ENCODE measurements at places on chromosomes 5 and 9.

DNA sequence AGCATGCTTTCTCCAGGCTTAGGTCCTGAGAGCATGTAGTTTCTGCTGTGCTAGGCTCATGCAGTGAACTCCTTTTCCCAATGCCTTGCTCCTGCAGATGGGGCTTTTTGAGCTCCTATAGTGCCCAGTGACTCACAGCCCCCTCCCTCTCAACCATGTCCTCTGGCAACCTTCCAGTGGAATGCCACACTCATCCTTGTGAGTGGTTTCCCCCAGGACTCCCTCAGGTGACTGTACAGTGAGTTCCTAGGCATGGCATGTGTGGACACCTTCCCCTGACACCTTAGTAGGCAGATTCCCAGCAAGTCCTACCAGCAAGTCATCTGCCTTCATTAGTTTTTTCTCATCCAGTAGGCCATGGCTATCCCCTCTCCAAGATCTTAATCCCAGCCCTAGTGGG lies 72.4 kb upstream of the CXCL14 start:
- H3K4me1 ChIP-seq, result no peaks in the 10 kb centered on the region
- no peak overlapping the region for H3K27ac ChIP-seq
- H3K27me3 ChIP-seq, result no peaks in the 10 kb centered on the region
- H3K4me3 ChIP-seq, result no peak overlapping the region
- DNase-seq, result no peak

DNA sequence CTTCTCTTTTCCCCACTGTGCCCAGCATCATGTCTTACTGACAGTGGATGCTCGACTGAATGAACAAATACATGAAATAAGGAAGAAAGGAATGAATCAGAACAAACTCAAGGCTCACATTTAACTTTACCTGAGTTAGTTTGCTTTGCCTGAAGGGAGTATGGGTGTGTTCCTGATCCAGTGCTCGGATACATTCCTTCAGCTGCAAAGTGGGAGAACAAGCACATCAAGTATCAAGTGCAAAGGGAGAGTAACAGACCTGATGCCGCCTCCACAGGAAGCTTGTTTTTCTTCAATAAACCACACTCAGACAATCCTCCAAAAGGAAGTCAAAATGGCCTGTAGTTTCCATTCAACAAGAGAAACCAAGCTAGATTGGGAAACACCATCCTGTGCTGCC lies 66.1 kb downstream of the KIF24 start:
- H3K27me3 ChIP-seq, result no peaks in the 10 kb centered on the region
- H3K4me1 ChIP-seq, result peaks cover 10% of the 10 kb centered on the region
- H3K36me3 ChIP-seq, result peaks cover 12% of the 10 kb centered on the region
- H3K27ac ChIP-seq, result no peak overlapping the region
- DNase-seq, result no peak

- no peaks in the 10 kb centered on the region for H3K27me3 ChIP-seq
- DNase-seq, result no peak
- H3K36me3 ChIP-seq, result no peaks in the 10 kb centered on the region
- no peak overlapping the region for H3K27ac ChIP-seq
- no peak overlapping the region for H3K4me3 ChIP-seq
- peaks cover 7% of the 10 kb centered on the region for H3K4me1 ChIP-seq
These were observed 52.8 kb downstream of the ARL15 start for GRCh38 chr5:54257366-54258118.

DNA sequence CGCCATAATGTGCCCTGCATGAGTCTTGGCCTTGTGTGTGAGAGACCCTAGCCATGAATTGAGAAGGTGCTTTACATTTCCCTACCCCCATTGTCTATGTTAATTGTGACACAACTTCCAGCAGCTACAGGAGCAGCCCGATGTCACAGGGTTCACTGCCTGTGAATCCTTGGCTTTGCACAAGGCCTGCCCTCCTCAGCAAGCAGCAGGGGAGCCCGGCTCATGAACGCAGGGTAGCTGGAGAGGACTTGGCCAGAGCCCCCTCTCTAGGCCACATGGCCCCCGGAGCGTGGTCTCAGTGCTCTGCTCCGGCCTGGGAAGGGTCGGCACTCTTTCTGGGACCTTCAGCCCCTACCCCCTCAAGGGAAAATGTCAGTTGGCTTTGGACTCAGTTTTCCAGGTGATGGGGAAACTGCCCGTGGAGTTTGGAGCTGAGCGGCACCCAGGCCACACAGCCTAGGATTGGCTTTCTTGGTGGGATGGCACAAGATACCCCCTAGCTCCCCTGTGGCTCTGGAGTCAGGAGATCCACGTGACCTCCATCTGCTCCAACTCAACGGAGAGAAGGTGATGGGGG lies 160.8 kb downstream of the DAB2IP start:
- no peaks in the 10 kb centered on the region for H3K27me3 ChIP-seq
- H3K4me1 ChIP-seq, result no peaks in the 10 kb centered on the region
- H3K36me3 ChIP-seq, result no peaks in the 10 kb centered on the region
- no peak for DNase-seq

DNA sequence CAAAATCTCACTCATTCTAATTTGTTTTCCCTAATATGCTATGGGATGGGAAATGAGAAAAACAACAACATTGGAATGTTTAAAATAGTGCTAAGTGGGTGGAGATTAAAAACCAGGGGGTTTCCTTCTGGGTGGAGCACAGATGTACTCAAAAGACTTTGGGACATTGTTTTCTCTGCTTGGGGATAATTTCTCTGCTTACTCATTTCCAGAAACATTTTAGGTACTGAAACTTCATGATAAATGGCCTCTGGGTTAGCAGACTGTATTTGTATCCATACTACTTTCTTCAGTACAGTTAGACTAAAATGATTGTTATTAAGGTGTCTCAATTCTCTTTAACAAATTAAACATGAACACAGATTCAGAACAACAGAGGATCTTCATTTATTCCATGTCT lies 17.4 kb downstream of the ELOVL7 start:
- H3K36me3 ChIP-seq, result no peaks in the 10 kb centered on the region
- no peak overlapping the region for H3K4me3 ChIP-seq
- peaks cover 31% of the 10 kb centered on the region for H3K4me1 ChIP-seq
- no peaks in the 10 kb centered on the region for H3K27me3 ChIP-seq
- no peak for DNase-seq
- no peak overlapping the region for H3K27ac ChIP-seq

GRCh38 chr5:136455409-136455808 lies 90.1 kb upstream of the TRPC7 start:
- H3K27ac ChIP-seq, result no peak overlapping the region
- no peak for DNase-seq
- no peaks in the 10 kb centered on the region for H3K4me1 ChIP-seq
- no peaks in the 10 kb centered on the region for H3K27me3 ChIP-seq

GRCh38 chr5:32339198-32339597 lies 26.5 kb upstream of the MTMR12 start:
- H3K27ac ChIP-seq, result no peak overlapping the region
- no peaks in the 10 kb centered on the region for H3K36me3 ChIP-seq
- H3K27me3 ChIP-seq, result peaks cover 2% of the 10 kb centered on the region
- H3K4me3 ChIP-seq, result no peak overlapping the region
- no peak for DNase-seq
- H3K4me1 ChIP-seq, result no peaks in the 10 kb centered on the region

- no peak overlapping the region for H3K27ac ChIP-seq
- H3K36me3 ChIP-seq, result no peaks in the 10 kb centered on the region
- H3K4me1 ChIP-seq, result no peaks in the 10 kb centered on the region
- no peak for DNase-seq
These were observed 125.6 kb upstream of the NFIB start for GRCh38 chr9:14439555-14439954.

GRCh38 chr5:39428640-39429039 lies 3.9 kb upstream of the DAB2 start:
- peaks cover 41% of the 10 kb centered on the region for H3K27me3 ChIP-seq
- no peaks in the 10 kb centered on the region for H3K36me3 ChIP-seq
- H3K4me1 ChIP-seq, result no peaks in the 10 kb centered on the region
- H3K4me3 ChIP-seq, result no peak overlapping the region

GRCh38 chr5:132327252-132327955 lies 33.2 kb downstream of the SLC22A4 start:
- H3K4me1 ChIP-seq, result no peaks in the 10 kb centered on the region
- no peak overlapping the region for H3K27ac ChIP-seq
- peaks cover 2% of the 10 kb centered on the region for H3K36me3 ChIP-seq
- H3K27me3 ChIP-seq, result no peaks in the 10 kb centered on the region
- no peak overlapping the region for H3K4me3 ChIP-seq

- H3K4me1 ChIP-seq, result no peaks in the 10 kb centered on the region
- no peak overlapping the region for H3K27ac ChIP-seq
- H3K36me3 ChIP-seq, result no peaks in the 10 kb centered on the region
- H3K27me3 ChIP-seq, result peaks cover 42% of the 10 kb centered on the region
- no peak for DNase-seq
These were observed 77.6 kb upstream of the LMX1B start for GRCh38 chr9:126536131-126536530.

GRCh38 chr5:81838307-81838906 lies 87.5 kb upstream of the SSBP2 start:
- no peak overlapping the region for H3K27ac ChIP-seq
- peaks cover 2% of the 10 kb centered on the region for H3K36me3 ChIP-seq
- peaks cover 5% of the 10 kb centered on the region for H3K4me1 ChIP-seq

DNA sequence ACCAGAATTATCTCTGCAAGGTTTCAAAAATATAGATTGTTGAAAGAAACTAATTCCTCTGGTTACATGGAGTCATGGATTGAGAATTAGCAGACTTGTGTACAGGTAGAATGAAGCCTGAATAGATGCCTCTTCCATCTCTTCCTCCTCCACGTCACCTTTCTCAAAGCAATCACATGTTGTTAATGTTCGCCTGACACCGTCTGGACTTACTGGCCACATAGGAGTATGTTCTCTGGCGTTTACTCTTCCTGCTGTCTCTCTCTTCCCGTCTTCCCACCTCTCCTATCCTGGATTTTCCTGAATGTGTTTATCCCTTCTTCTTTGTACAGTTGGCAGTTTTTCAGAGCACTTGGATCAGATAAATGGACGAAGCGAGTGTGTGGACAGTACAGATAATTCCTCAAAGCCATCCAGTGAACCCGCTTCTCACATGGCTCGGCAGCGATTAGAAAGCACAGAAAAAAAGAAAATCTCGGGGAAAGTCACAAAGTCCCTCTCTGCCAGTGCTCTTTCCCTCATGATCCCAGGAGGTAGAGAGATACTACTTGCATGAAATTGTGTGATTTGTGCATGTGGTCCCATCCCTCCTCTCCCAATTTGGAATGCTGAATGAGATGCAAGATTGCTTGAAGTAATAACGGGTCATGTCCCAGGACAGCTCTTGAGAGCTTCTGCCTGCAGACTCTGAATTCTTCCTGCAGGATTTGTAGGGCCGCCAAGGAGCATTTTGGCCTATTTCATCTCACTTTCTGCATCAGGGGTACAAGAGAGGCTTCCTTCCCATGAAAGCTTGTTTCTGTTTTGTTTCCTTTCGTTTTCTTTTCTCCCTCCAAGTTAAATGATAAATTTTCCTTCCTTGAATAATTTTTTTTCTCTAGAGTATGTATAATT lies 47.3 kb downstream of the CD180 start:
- no peak overlapping the region for H3K4me3 ChIP-seq
- no peaks in the 10 kb centered on the region for H3K27me3 ChIP-seq
- H3K27ac ChIP-seq, result no peak overlapping the region
- no peak for DNase-seq
- H3K36me3 ChIP-seq, result peaks cover 53% of the 10 kb centered on the region
- peaks cover 5% of the 10 kb centered on the region for H3K4me1 ChIP-seq

DNA sequence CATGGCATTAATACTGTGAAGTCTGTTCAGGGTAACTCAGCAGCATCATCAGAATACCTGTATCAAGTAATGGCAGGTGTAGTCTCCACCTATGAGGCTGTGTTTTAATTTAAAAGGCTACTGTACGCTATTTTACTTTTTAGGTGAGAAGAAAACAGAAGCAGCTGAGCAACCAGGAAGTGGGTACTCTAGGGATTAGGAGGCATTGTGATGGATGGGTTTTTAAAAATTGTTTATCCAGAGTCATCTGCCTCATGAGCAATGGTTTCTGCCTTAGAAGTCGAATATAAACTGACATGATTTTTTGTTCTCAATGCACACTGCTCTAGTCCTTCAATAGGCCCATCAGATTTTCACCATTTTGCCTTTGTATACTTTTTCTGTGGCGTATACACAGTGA lies 42.6 kb downstream of the PSIP1 start:
- no peaks in the 10 kb centered on the region for H3K4me1 ChIP-seq
- peaks cover 35% of the 10 kb centered on the region for H3K36me3 ChIP-seq
- no peak overlapping the region for H3K27ac ChIP-seq

- H3K36me3 ChIP-seq, result no peaks in the 10 kb centered on the region
- no peak for DNase-seq
- no peaks in the 10 kb centered on the region for H3K27me3 ChIP-seq
- peaks cover 17% of the 10 kb centered on the region for H3K4me1 ChIP-seq
These were observed 67.5 kb upstream of the PLPP6 start for GRCh38 chr9:4594545-4594944.

GRCh38 chr5:154714266-154714986 lies 40.8 kb upstream of the LARP1 start:
- H3K36me3 ChIP-seq, result no peaks in the 10 kb centered on the region
- peak; percentile 1 for DNase-seq
- H3K4me1 ChIP-seq, result peaks cover 7% of the 10 kb centered on the region
- H3K27me3 ChIP-seq, result peaks cover 2% of the 10 kb centered on the region
- no peak overlapping the region for H3K27ac ChIP-seq

DNA sequence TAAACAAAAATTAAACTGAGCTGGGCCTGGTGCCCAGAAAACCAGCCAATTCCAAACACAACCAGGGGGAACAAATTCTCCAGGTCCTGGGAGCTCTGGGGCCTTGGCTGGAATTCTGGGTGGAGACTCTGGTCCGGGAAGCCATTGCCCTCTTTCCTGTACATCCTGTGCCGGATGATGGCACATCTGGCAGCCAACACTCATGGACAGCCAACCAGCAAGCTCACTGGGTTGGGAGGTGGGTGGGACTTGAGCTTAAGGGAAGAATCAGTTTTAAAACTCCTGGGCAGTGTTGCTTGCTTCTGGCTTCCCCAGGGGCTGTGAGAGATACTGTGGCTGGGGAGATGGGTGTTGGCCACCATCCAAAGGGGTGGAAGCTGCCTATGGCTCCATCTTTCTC lies 56.1 kb downstream of the PCDH1 start:
- DNase-seq, result no peak
- H3K4me1 ChIP-seq, result no peaks in the 10 kb centered on the region
- no peak overlapping the region for H3K27ac ChIP-seq
- no peak overlapping the region for H3K4me3 ChIP-seq

GRCh38 chr5:53112909-53113308 lies 3.4 kb upstream of the MOCS2 start:
- peaks cover 6% of the 10 kb centered on the region for H3K27me3 ChIP-seq
- H3K27ac ChIP-seq, result no peak overlapping the region
- peaks cover 1% of the 10 kb centered on the region for H3K36me3 ChIP-seq
- H3K4me1 ChIP-seq, result peaks cover 23% of the 10 kb centered on the region

DNA sequence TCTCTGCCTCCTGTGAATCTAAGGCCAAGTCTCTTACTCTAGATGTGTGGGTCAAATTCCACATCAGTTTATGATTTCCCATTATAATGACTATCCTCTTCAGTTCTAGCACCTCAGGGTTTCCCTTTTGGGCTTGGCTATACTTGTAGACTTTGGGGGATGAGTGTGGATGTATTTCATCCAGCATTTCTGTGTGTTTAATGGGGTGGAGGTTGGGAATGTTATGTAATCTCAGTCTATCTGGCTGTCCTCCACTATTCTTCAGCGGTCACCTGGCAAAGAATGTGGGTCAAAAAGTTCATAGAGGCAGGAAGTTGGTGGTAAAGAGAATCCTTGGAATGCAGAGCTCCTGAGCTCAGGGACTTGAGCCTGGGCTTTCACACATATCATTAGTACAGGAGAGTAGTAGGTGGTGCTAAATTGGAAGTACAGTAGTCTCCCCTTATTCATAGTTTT lies 64.9 kb downstream of the CFAP95 start:
- H3K27me3 ChIP-seq, result peaks cover 7% of the 10 kb centered on the region
- H3K36me3 ChIP-seq, result no peaks in the 10 kb centered on the region
- DNase-seq, result no peak
- no peaks in the 10 kb centered on the region for H3K4me1 ChIP-seq
- no peak overlapping the region for H3K4me3 ChIP-seq
- no peak overlapping the region for H3K27ac ChIP-seq

- no peak overlapping the region for H3K27ac ChIP-seq
- no peaks in the 10 kb centered on the region for H3K36me3 ChIP-seq
- H3K4me1 ChIP-seq, result peaks cover 6% of the 10 kb centered on the region
- H3K27me3 ChIP-seq, result peaks cover 8% of the 10 kb centered on the region
These were observed 46.2 kb downstream of the NTNG2 start for GRCh38 chr9:132207839-132208615.
